ENCODE measurements at places on chromosomes 4 and X.

DNA sequence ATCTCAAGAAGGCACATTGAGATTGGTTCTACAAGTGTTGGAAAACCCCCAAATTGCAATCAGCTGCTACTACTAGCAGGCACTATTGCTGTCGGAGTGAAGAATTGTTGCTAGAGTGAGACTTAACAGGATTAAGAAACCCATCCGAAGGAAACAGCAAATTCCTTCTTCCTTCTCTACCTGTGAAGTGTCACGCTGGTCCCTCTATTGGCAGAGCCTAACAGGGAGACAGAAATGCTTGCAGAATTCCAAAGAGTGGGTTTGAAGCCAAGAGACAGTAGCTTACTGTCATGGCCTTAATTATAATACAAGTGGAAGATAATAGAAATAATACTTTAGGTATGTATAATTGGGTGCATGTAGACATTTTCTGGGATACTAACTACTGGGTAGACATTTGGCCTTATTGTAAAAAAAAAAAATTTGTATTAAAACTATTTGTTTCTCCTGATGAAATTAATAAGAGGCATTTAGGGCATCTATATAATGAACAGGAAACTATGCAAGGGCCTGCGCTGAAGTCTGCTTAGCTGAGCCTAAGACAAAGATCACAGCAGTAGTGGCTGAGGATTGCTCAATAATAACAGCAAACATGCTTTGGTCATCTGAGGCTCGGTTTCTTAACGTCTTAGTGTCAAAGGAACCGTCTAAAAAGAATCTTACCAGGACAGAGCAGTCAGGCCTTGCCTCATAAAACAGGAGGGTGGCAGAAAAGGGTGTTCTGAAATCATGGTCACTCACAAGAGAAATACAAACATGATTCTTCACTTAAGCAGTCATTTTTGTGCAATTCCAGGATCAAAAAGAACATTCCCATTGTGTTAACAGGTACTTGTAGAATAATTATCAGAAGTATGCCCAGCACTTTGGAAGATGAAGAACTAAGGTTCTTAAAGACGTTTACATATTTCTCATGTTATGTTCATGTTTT, 40.8 kb downstream of the FAM241A start:
- DNase-seq: no peak

GRCh38 chrX:114038358-114038757, 545.5 kb upstream of the HTR2C start:
- DNase-seq: no peak

- DNase-seq: no peak
Observed at GRCh38 chr4:89305712-89306437, 1.7 kb downstream of the GPRIN3 start.

- no peak for DNase-seq
Observed at GRCh38 chrX:44261286-44261685, 82.2 kb downstream of the EFHC2 start.

- no peak for DNase-seq
Observed at GRCh38 chrX:128396601-128397000, 344.4 kb upstream of the ACTRT1 start.

DNA sequence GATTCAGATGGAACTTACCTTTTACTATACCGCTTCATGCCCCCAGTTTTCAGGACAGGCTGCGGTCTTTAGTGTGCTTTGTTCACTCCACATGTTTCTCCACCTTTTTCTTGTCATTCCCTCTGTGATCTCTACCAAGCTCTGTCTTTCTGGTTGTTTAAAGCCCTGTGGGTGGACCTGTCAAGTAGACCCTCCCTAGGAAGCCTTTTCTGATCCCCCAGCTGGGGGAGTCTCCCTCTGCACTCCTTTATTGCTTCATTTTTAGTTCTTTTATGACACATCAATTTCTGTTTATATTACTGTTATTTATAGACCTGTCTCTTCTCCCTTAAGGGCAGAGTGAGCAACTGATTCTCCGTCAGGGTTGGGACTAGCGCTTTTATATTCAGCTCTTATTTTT, 150.2 kb downstream of the C4orf33 start:
- no peak for DNase-seq

DNA sequence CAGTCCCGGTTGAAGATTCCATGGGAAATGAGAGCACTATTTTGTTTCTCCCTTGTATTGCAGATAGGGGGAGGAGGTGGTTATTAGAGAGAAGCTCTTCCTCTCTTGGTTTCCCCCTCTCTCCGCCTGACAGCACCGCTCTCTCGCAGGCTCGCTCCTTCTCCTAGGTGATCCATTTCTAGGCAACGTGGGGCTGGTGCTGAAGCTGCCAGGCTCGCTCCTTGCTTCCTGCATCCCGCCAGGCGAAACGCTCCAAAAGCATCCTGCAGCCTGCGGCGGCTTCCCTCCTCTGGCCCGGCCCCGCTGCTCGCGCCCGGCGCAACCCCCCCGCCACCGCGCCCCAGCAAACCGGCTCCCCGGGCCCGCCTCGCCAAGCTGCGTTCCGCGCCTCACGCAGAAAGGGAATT, at the start of gene GRID2:
GRID2 (plus strand) TSS at position 346 of the 407 bp plus-strand sequence.
- DNase-seq: no peak

DNA sequence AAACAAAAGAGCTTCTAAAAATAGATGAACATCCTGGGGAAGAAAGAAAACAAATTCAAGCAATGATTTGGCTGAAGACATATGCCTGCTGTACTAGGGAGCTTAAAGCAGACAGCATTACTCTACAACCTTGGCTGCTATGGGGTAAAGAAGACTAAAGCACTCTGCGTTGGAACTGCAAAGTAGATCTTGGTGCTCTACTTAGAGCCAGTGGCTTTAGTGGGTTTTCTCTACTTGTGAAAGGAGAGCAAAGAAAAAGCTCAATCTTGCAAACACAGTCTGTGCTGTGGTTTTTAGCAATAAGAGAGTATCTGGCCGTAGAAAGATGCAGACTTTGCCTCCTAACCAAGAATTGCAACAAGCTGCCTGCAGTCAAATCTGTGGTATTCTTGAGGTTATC, 334.7 kb upstream of the NDST3 start:
- DNase-seq: no peak

DNA sequence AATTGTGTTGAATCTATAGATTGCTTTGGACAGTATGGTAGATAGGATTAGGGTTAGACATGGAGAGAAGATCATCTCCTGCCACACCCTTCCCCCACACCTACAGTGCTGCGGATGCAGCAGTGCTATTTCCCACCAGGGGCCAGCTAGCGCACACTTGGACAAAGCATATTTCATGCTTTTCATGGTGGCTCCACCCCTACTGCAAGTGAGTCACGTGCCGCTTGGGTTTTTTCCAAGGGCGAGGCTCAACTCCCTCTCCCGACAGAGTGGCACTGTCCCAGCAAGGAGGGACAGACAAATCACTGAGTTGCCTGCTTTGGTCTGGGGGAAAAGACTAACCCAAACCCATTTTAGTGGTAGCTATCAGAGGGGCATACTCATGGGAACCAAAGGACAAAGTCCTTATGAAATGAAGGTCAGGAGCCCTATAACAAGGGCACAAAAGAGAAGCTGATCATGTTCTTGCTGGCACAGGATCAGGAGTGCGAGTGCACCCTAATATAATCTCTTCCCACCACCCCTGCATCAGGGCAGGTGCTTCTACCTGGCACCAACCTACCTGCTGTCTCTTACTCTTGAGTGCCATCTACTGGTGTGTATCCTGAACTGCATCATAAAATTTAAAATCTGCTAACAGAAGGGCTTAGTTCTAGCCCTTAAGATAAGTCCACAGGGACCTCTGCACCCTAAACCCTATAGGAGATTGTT, 55.1 kb upstream of the PGAM4 start:
- no peak for DNase-seq

- DNase-seq: no peak
Observed at GRCh38 chrX:50099331-50099730, 101.5 kb downstream of the AKAP4 start.

GRCh38 chr4:113212613-113213012, 163.2 kb downstream of the ANK2 start:
- DNase-seq: no peak

- no peak for DNase-seq
Observed at GRCh38 chr4:7301126-7301785, 108.9 kb downstream of the SORCS2 start.

DNA sequence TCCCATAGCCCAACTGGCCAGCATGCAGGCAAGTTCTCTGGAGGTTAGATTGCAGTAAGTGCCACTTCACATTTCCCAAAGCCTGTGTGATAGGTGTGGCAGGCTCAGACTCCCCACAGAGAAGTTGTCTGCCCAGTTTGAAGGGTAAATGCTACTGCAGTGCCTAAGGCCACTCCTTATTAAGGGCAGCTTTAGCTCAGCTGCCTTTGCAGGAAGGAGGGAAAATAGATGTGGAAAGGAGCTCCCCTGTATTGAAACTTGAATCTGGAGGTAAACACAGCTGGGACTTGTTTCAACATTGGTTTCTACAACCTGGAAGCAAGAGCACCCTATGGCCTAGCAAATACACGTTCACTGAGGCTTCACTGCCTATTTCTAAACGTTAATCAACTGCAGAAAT, 22.4 kb downstream of the NEXMIF start:
- DNase-seq: no peak

- no peak for DNase-seq
Observed at GRCh38 chr4:13142191-13142590, 341.9 kb downstream of the RAB28 start.

- no peak for DNase-seq
Observed at GRCh38 chr4:61580721-61581377, 380.7 kb downstream of the ADGRL3 start.

GRCh38 chrX:40845331-40845911, 110.1 kb upstream of the MED14 start:
- DNase-seq: no peak

- DNase-seq: no peak
Observed at GRCh38 chrX:11580789-11581188, 84.9 kb downstream of the ARHGAP6 start.

- DNase-seq: no peak
Observed at GRCh38 chrX:9948406-9948805, 18.8 kb upstream of the CLDN34 start.

GRCh38 chr4:75172551-75172950, 239.6 kb downstream of the PARM1 start:
- no peak for DNase-seq

- DNase-seq: no peak
Observed at GRCh38 chr4:86967798-86968197, 33.0 kb downstream of the AFF1 start.

DNA sequence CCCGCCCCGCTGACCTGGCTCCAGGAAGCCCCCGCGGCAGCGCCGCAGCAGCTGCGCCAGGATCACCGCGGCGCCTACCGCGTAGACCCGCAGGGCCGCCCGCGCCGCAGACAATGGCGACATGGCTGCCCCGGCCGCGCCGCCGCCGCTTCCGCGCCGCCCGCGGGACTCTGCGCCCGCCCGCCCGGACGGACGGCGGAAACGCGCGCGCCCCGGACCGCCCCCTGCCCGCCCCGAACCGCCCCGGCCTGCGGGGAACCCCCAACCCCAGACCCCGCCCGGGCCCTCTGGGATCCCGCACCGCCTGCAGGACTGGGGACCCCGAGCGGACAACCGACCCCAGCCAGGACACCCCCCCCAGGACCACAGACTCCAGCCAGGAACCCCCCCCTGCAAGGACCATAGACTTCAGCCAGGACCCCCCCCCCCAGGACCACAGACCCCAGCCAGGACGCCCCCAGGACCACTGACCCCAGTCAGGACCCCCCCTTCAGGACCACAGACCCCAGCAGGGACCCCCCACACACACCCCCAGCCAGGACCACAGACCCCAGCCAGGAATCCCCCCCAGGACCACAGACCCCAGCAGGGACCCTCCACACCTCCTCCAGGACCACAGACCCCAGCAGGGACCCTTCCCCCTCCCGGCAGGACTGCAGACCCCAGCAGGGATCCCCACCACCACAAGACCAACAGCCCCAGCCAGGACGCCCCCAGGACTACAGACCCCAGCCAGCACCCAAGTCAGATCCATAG, at the start of the genes DHRSX and ZBED1:
DHRSX (minus strand) TSS at position 174 of the 756 bp plus-strand sequence; CDS start at position 123, 51 bp downstream.
ZBED1 (minus strand) TSS at position 174 of the 756 bp plus-strand sequence. CDS start 10,257 bp downstream, outside the sequence.
- peak; percentile 8 for DNase-seq

DNA sequence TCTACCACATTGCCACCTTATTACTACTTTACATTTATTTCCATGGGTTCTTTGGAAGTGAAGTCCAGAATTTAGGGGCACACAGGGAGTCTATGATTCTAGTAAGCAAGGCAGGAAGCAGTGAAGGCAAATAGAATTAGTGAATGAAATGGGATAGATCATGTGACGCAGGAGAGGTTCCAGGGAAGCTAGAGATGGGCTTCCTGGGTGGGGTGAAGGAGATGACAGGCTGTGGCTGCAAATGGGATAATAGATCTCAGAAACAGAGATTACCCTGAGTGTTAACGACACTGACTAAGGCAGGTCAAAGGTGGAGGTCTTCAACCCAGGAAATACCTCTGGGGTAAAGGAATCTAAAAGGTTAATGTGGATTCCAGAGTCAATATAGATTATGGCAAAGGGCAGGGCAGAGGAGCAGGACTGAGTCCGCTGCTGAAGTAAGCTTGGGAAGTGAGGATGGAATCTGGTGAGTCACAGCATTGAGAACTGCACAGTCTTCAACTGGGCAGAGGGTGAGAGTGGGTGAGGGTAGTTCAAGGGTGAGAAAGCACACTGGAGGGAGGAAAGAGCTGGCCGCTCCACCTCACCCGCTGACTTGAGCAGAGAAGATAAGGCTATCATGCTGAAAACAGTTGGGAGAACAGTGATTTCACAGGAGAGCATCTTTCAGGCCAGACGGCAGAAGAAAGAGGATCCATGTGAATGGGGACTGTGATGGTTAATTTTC, 70.8 kb downstream of the ANXA3 start:
- no peak for DNase-seq

DNA sequence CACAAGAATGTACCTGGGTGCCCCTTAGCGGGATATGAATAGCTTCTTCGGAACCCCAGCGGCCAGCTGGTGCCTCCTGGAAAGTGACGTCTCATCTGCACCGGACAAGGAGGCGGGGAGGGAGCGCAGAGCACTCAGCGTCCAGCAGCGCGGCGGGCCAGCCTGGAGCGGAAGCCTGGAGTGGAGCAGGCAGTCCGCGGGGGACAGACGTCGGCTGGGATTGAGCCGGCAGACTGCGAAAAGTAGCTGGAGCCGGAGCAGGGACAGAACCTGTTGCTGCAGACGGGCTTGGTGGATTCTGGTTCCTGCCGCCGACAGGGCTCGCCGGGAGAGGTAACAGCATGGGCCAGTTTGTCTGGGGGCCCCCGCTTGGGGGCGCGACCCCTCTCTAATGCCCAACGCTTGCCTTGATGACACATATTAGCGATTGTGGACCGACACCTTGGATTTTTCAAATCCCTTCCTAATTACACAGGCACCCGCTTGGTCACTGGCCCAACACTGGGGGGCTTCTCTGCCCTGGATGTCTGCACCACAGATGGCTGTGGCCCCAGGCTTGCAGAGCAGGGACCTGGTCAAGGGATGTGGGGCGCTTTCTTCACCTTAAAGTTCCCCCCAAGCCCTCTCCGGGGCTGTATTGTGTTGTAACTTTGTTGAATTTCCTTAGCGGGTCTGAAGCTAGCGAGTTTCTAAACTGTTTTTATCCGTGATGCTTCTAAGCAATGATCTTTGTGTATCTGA, at the start of gene NPFFR2:
NPFFR2 (plus strand) TSS at position 133 of the 741 bp plus-strand sequence. CDS start 96,592 bp downstream, outside the sequence.
- DNase-seq: no peak

GRCh38 chrX:147962476-147962875, 18.7 kb upstream of the FMR1NB start:
- no peak for DNase-seq

DNA sequence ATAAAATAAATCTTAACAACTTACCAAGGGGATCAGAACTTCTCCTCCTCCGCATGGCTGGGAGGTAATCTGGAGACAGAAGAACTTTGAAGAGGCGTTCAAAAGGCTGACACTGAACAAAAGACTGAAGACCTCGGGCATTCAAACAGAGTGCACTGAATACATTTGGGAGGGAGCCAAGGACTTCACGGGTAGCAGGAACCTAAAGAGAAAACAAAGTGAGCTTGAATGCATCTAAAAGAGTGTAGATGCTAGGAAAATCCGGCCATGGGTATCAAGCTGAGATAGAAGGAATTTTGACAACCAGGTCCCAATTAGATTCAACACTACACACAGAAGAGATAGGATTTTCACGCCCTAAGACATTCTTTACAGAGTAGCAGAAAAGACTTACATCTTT, 69.6 kb downstream of the HUWE1 start:
- no peak for DNase-seq
